CD4-positive, alpha-beta T cell (primary cell): ENCODE measurements at places on chromosomes 2 and 18. TPM values are rescaled to one million over a fixed set of nuclear protein-coding genes. Genes with fewer than 3 reads are reported as not detected.

ANKRD30B gene
- total RNA-seq = not detected

FKBP7 gene
- total RNA-seq = 0.55 TPM

TMEM163 gene
- 0.47 TPM for total RNA-seq

CHRND gene
- total RNA-seq = not detected

HOXD13 gene
- not detected for total RNA-seq

- no peak for DNase-seq
Observed at GRCh38 chr18:60639836-60640235, 267.3 kb upstream of the MC4R start.

DNA sequence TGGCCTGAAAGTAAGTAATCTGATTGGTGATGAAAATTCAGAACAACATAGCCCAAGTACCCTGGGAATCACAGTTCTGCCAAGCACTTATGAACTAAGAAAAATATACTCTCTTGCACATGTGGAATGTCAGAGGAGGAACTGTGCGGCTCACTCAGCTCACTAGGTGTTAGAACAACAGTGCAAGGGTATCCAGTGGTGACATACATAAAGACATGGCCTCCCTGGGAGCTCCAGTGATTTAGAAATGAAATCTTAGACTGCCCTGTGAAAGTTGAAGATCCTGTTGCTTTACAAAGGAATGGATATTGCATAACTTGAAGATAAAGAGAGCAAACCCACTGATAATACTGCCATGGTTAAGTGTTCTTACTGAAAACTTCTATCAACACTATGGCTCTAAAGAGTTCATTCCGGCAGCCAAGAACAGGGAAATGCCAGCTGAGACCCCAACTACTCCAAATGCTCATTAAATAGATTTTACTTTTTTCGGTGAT, 246.2 kb downstream of the ARHGAP15 start:
- DNase-seq = no peak

DNA sequence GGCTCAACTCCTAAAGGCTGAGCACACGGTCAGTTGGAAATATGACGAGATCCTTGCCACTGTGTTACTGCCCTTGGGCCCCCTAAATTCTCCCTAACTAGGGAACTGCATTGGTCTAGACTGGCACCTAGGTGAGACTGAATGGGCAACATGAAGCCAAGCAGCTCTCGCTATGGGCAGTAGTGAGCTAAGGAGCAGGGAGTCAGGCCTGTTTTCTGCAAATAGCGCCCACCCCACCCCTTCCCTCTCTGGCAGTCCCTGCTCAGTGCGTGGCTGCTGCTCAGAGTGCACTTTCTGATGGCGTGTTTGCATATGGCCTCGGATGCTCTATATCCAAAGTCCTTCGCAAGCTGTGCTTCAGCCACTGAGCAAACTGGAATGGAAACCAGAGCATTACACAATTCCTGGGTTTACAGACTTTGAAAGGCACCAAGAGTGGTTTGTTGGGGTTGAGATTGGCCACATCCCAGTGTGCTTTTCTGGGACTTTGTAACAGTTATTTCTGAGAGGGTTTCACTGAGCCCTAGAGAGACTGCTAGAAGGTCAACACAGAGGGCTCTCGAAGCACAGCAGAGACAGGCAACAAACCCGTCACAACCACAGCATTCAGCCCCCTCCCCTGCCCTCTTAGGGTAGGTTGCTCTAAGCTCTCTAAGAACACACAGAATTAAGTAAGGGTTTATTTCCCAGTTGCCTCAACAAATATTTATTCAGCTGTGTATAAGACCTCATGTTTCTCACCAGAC, 419.9 kb downstream of the STK39 start:
- DNase-seq = no peak

DNA sequence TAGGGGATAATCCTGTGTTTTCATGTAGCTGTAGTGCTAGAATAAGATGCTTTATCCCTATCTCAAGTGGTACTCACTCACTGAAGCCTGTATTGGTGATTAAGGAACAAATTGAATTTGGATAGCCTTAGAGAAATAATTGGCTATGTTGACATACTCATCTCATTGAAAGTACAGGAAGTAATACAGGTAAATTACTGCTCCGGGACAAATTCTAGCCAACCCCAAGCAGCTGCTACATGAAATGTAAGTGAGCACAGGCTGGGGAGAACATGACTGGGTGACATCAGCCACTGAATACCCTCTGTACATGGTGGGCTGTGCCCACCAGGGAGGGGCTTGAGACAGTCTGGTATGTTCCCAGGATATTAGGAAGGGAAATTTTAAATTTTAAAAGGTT, 188.4 kb upstream of the RASGRP3 start:
- DNase-seq = no peak

GRCh38 chr2:212770240-212770639, 231.6 kb upstream of the ERBB4 start:
- DNase-seq = no peak

DNA sequence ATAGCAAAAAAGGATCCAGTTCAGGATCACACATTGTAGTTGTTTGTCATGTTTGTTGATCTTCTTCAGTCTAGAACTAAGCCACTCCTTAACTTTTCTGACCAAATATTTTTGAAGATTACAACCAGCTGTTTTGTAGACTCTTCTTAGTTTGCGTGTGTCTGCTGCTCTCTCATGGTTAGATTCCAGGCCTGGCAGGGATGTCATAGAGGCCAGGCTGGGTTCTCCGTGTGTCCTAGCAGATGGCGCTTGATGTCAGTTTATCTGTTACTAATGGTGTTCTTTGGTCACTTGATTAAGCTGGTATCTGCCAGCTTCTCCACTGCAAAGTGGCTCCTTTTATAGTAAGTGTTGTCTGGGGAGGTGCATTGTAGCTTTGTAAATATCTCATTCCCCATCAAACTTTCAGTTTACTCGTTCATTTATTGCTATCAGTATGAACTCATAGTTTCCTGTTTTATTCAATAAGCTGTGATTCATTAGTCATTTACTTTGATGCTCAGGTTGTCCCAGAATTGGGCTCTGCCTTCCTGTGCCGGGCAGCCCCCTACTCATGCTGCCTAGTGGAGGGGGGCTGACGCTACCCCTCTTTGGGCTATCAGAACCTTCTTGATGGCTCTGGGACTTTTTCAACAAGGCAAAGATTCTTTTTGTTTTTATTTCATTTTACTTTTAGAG, 42.1 kb downstream of the GRHL1 start:
- no peak for DNase-seq

DNA sequence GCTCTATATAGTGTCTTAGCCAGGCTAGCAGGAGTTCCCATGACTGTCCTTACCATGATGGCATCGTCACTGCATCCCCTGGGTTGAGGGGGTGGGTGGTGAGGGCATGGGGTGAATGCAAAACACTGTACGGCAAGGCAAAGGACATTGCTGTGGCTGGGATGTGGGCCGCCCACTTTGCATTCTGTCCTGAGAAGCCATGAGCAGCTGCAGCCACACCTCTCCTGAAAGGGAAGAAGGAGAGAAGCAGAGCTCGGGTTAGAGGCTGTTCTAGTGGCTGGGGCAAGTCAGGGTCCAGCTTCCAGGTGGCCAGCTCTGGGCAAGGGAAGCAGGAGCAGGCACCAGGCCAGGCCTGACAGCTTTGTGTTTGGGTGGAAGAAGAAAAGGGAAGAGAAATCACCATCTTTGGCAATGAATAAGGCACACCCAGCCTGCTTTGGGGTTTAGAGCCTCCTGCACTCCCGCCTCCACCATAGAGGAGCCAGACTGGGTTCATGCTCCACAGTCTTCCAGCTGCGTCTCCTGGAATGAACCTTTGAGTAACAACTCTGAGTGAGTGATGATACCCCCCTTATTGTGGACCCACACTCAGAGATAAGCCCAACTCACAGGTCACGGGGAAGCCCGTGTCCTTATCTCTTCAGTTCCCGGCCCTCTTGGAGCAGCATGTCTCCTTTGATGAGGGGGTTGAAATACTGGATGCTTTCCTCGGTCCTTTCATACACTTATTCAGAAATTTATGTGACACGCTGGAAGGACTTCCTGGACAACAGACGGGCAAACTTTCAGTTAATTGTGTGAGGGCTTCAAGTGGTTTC, 63.4 kb downstream of the INPP4A start:
- no peak for DNase-seq

GRCh38 chr2:210445732-210446131, 30.8 kb downstream of the LANCL1 start:
- DNase-seq = no peak

GRCh38 chr2:240647503-240648154, 22.3 kb downstream of the GPR35 start:
- no peak for DNase-seq

DNA sequence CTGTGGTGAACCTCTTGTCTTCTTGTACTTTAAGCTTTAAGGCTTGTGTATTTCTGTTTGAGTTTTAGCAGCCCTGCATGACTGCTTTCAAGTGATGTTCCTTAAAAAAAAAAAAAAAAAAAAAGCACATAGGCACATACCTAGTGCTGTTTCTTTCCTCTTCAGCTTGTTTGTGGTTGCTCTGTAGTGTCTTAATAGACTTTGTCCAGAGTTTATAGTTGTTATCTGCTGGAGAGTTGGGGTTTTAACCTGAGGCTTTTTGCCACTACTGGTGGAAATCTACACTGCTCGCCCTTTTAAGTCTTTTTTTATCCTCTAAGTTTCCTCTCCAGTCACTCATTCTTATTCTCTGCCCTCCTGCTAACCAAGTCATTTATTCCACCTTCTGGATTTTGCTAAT, 34.5 kb downstream of the AGFG1 start:
- no peak for DNase-seq

DNA sequence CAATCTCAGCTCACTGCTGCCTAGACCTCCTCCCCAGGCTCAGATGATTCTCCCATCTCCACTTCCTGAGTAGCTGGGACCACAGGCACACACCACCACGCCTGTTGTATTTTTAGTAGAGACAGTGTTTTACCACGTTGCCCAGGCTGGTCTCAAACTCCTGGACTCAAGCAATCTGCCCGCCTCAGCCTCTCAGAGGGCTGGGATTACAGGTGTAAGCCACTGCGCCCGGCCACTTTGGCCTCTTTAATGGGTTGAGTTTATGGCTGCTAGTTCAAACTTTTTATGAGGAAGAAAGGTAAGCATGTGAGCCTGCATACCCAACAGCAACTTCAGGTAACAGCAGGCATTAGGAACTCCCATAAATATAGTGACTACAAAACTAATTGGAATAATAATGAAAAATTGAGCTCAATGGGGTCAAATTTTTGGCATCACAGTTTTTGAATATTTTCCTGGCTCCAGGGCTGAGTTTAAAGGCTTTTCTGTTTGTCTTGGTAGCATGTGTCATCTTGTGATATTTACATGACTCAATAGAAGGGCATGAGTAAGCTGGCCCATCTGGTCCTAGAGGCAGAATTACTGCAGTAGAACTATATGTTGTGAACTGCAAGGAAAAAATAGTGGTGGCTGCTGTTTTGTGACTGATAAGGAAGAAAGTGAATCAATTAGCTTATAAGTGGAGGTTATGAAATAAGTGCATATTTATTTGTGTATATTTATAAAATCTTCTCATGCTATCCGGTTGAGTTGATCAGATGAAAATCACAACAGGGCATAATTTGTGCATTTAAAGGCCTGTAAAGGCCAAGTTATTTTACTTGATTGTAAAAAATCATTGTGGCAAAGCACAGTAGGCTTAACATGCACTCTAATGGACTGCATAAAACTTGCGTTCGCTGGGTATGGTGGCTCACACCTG, 24.8 kb downstream of the GALM start:
- DNase-seq = peak; percentile 39

GRCh38 chr2:230601510-230601909, 111.1 kb upstream of the CAB39 start:
- DNase-seq = no peak

DNA sequence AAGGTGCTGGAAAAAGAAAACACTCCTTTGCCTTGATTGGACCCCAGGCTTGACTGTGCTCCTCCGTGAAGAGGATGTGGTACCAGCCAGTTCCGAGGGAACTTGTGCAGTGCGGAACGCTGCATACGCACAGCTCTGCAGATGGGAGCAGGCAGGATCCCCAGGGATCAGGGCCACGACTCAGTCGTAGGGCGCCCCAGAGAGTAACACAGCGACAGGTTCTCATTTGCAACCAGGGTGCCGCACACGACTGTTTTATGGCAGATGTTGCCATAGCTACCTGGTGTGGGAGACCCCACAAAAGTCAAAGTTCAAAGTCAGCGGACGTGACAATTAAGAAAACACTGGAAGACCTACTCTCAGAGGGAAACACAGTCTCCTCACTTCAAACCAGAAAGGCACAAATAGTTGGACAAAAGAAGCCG, 779 bp downstream of the MALL start:
- no peak for DNase-seq

GRCh38 chr18:28607991-28608390, 431.1 kb upstream of the CDH2 start:
- DNase-seq = no peak

- DNase-seq = no peak
Observed at GRCh38 chr18:79335833-79336360, 59.8 kb upstream of the NFATC1 start.

DNA sequence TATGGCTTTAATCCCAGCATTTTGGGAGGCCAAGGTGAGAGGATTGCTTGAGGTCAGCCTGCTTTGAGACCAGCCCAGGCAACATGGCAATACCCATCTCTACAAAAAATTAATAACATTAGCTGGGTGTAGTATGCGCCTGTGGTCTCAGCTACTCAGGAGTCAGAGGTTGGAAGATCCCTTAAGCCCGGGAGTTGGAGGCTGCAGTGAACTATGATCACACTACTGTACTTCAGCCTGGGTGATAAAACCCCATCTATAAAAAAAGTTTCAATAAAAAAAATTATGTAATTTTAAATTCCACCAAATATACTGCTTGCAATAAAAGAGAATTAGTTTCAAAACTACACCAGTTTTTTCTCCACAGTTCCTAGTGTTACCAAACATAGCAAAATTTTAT, 23.3 kb upstream of the CACNB4 start:
- no peak for DNase-seq

GRCh38 chr2:203623096-203623495, 83.3 kb upstream of the CD28 start:
- DNase-seq = no peak

DNA sequence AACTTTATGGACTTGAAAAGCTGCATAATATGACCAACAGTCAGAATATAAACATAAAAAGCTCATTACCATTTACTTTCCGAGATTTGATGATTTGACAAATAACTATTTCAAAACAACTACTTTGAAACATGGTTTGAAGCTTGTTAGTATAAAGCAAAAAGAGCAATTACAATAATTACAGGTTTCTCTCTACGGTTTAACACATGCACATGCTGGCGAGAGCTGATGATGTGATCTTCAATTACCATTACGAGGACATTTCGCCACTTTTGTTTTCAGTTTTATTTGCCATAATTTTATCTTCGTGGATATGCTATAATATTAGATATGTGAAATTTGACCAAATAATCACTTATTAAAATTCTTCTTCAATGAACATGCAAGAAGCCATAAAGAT, 270.1 kb downstream of the TCF4 start:
- DNase-seq = no peak

DNA sequence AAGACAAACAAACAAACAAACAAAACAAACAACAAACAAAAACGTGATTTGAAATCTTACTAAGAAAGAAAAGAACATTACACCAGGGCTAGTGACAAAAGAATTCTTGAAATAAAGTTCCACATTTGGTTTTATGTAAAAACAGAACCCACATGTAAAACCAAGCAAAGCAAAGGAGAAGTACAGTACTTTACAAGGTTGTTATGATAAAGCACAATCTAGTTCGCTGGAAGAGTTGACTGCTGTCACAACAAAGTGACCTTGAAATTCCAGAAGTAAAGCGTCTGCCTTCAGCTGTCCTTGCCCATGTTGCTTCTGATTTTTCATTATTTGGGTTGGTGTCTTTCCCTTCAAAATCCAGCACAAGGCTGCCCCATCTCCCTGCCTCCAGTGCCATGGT, 94.8 kb upstream of the CYRIA start:
- DNase-seq = no peak
